ENCODE measurements at places on chromosomes 3 and 15.
A peak's percentile ranks its signal among the peaks of the same experiment; 100 is the strongest.

DNA sequence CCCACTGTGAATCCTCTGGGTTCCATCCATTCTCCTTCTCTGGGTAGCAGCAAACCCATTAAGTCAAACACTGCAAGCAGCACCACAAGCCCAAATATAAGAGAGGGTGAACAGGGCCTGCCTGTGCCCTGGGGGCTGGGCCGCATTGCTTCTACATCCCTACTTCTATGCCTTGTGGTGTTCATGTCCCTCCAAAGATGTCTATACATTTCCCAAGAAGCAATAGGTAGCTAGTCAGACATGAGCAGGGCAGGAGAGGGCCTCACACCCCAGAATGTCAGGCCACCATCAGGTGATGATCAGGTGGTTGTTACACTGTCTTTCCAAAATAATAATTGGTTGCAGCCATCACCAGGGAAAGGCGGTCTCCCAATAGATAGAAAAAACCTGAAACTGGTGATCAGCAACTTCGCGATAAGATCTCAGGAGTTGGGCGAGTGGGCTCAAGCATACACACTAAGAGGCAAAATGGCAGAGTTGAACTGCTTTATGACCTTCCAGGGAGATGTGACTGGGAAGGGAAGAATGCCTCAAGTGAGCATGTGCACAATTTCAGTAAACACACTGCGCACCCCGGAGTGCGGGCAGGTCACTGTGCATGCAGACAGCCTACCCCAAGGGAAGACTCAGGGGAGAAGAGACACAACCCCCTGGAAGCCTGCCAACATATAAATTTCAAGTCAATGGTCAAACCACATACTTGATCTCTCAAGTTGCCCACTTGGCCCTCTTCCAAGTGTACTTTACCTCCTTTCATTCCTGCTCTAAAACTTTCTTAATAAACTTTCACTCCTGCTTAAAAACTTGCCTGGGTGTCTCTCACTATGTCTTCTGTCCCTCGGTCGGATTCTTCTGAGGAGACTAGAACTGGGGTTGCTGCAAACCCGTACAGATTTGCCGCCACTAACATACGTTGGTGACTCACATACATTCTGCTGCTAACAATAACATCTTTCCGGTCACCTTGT, 39.9 kb downstream of the KLF15 start:
- no peak for DNase-seq

DNA sequence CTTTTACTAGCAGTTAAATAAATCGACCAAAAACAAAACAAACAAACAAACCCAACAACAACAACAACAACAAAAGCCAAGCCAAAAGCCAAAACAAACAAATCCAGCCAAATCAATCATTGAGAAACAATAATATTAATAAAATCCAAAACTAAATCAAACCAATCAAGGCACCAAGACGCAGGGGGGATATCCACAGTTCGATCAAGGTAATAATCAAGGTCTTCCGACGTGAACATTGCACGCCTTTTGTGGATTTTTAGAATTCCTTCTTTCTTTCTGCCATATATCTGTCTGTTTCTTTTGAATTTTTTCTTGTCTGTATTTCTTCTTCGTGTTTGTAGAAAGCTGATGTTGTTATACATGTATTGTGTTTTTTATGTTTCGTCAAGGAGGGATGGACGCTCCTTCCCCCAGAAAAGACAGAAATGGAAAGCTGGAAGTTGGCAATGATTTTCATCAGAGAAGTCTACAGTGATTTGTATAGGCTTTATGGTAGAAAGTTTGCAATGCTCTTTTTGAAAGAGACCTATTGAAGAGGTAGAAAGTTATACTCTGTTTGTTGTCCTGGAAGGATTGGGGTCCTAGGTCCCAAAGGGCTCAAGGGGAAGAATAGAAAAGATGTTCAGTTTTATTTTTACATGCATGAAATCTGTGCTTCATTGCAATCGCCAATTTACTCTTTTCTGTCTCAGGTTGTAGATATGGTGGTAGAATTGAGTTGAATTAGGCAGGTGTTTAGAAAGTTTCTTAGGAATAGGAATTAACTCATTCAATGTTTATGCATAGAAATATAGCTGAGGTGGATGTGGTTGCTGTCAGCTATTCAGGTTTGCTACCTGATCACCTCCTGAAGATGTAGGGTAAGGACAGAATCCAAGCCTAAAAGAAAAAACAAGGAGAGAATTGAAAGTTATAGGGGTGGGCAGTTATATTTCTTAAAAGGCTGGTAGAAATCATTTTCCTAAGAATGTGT, 1.2 kb downstream of the ARPP21 start:
- no peak for DNase-seq

DNA sequence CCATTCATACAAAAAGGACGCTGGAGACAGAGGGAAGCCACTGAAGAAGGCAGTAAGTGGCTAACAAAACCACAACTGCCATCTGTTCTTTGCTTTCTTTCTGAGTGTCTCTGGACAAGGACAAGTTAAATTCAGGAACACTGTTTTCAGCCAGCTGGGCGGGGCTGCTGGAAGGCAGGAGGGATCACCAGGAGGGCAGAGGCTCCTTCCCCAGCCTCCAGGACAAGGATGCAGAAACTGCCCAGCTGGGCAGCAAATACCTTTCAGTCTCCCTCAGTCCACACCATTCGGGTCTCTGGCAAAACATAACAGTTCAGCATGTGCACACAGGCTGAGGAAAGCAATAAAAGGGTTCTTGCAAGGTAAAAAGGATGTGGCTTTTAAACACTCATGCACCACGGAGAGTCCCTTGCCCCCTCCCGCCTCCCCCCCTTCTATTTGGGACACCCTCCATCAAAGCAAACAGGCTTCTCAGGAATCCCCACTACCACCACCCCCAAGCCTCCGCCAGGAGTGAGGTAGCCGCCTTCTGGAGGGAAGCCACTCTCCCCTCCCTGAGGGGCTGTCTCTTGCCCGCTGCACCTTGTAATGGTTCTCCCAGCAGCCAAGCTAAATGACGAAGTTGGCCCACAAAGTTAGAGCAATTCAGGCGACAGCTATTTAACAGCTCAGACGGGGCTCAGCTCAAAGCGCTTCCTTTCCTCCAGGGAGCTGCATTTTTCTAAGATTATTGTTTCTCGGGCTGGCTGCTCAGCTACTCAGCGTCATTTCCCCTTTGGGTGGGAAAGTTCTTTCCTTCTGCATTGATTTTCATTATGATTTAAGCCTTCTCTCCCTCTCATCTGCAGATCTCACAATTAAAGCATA, 3.8 kb downstream of the HEG1 start:
- no peak for DNase-seq

GRCh38 chr3:149648525-149648924, 9.3 kb downstream of the WWTR1 start:
- no peak for DNase-seq

DNA sequence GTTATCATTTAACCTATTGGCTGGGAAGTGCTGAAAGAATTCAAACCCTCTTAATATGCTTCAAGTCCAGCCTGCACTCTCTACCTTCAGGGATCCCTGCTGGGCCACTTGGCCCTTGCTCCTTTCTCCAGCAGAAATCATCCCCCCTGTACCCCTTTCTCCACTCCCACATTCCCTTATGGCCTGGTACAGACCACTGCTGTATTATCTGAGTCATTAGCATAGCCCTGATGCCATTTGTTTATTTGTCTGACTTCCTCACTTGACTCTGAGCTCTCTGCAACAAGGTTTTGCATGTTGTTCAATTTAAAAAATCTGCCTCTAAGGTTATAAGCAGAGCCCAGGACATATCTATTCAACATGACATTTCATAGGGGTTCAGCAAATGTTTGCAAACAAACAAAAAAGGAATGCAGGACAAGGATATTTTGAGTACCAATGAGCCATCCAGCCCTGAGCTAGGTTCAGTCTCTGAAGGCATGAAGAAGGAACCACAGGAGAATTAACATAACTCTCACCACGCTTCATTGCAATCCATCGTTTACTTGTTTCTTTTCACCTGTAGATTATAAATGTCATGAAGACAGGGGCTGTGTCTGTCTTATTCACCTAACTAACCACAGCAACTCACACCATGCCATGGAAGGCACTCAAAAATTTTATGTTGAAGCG, 26.6 kb upstream of the HES1 start:
- no peak for DNase-seq

- DNase-seq, result no peak
These were observed 73.1 kb downstream of the NR2E3 start for GRCh38 chr15:71883447-71883846.

DNA sequence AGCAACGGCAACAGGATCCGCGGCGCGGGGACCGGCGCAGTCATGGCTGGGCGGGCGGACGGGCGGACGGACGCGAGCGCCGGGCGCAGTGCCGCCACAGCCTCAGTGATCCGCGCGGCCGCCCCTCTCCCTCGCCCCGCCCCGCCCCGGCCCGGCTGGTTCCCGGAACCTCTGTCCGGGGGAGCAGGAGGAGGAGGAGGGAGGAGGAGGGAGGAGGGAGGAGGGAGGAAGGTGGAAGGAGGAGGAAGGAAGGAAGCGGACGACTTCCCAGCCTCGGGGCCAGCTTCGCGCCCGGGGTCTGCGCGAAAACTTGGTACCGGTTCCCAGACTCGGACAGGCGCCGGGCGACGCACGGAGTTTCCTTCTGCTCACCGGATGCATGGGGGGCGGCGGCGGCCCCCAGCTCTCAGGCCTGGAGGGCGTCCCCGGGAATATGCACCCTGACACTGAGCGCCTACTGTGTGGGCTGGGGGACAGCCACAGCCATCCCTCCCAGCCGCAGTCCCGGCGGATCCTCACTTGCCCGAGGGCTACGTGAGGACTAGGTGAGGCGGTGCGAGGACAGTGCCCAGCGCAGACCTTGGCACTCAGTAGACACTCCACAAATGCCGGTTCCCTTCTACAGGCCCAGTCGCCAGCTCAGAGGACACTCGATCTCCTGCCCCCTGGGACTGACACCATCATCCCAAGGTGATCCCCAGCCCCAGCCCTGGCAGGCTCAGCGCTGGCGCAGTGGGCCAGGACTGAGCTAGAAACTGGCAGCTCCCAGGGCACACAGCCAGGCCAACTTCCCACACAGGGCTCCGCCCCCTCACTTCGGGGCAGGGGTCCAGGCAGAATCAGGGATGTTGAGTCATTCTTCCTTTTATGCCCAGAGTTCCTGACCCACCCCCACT, at the start of gene SHISA5:
TSS of gene SHISA5 (minus strand) at position 124 of the 896 bp plus-strand sequence. CDS start at position 44, 80 bp downstream.
- DNase-seq, result peak; percentile 74

GRCh38 chr15:38186507-38186906, 66.1 kb upstream of the SPRED1 start:
- no peak for DNase-seq

DNA sequence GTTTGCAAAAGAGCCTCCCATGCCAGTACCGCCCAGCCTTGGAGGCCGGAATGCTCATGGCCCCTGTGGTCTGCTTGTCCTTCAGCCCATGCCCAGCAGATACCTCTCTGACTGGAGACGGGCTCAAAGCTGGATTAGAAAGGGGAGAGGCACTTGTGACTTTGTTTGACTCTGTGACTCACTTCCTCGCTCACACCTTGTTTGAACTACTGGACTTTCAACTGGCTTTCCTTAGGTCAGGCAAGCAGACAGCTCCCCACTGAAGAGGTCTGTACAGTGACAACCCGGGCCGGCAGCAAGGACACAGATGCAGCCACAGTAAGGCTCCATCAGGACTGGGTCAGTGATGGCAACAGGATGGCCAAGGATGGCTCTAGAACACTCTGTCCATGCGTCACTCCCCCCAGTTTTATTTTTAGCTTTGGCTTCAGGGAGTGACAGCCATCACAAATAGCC, 98.6 kb upstream of the ABHD17C start:
- DNase-seq, result no peak

DNA sequence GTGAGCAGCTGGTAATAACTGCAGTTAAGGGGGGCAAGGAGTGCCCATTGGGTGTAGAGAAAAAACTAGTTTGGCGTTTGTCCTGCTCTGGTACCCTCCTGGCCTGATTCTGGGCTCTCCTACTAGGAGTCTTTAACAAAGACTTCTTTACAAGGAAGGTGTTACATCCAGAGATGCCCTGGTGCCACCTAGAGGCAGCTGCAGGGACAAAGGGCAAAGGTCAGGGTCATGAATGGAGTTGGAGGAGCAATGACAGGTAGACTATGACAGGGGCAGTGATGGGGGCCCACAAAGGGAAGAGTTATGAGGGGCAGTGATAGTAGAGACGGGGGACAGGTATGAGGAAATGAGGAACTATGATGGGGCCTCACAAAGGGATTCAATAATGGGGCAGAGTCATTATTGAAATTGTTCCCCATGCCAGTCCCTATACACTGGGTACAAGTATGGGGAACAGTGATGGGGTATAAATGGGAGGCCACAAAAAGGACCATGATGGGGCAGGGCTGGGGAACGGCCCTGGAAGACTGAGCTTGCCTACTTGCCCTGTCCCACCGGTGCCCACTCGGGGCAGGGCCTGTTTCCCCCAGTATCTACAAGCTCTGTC, 7.9 kb downstream of the CCDC71 start:
- DNase-seq, result peak; percentile 60

- DNase-seq, result peak; percentile 74
These were observed 8.5 kb downstream of the SHOX2 start for GRCh38 chr3:158097593-158098308.

DNA sequence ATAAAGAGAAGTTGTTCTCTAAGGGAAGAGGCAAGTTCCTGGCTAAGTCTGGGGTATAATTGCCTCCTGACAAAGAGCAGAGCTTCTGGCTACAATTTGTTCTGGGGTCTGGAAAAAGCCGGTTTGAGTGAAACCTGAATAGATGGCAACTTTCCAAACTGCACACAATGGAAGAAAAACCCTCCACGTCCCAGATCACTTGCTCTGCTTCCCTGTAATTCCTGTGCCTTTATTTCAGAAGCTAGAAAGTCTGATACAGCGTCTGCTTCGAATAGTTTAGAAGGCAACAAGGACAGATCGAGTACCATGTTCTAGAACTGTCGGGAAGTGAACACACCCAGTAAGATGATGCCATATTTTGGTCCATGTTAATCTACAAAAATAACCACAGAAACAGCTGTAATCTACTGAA, 1.6 kb upstream of the WDR82 start:
- no peak for DNase-seq

DNA sequence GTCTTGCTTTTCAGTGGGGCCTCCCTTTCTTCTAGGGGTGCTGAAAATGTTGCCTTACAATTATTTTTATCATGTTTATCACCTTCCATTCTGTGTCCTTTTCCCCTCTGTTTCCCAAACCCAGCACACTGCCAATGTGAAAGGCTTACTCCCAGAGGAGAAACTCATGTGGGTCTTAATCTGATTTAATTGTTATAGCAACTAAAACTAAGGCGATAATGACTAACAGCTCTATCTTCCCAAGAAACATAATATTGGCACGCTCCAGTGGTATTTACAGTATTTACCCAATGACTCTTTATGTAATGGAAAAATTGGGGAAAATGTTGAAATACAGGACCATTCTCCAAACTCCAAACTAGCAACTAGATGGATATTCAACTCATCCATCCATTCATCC, 58.4 kb downstream of the MESD start:
- DNase-seq, result no peak

- peak; percentile 91 for DNase-seq
These were observed at the start of gene UMPS for GRCh38 chr3:124730129-124730940. Gene UMPS (plus strand): TSS chr3:124730452. CDS start chr3:124730472, 20 bp downstream.

Data from liver (tissue), 10 donors.